Left ventricle myocardium inferior (tissue), 1 donor: ENCODE measurements at places on chromosomes 5 and 9. TPM values are rescaled to one million over a fixed set of nuclear protein-coding genes. Genes with fewer than 3 reads are reported as not detected.

DNA sequence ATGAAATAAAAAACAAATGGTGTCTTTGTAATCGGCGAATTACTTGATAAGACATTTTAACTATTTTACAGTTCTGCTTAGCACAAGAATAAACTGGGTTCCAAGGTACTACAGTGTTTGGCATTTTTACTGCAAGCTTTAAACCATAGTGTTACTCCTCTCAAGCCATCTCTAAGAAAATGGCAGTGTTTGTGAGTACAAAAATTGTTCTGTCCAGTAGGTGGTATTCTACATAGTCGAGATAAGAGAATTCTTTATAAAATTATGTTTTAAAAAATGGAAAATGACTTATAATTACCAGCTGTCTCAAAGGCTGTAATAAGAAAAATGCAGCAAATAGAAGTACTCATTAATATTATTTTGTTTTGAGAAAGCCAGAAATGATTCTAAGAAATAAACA lies 3.2 kb downstream of the SMIM15 start:
- no peak for DNase-seq

GRCh38 chr9:124629600-124629999 lies 122.4 kb upstream of the NR5A1 start:
- DNase-seq: no peak

DNA sequence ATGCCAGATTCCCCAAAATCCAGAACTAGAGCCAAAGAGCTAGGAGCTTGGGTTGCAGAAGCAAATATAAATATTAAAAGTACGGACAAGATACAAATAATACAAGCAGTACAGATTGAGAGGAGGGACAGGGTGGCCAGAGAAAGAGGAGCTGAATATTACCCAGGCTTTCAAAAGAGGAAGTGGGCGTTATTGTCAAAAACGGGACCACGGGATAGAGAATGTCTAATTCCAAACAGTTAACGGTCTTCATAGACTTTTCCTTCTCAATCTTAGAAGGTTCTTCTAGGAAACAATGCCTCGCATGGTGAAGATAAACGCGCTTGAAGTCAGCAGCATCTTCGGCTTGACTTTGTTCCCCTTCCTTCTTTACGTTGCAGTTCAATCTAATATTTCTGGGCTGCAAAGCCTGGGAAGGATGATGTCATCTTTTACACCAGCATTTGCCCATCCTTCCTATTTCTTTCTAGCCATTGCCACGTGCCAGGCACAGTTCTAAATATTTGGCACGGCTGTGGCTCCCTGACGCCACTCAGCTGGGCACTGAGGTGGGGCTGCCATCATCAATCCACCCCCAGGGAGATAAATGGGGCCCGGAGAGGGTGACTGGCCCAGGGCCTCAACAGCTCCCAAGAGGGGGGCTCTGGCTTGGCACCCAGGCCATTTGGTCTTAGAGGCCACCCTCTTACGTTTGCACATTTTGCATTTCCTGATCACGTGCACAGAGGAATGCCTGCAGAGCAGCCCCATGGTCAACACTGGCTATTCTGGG lies 16.3 kb upstream of the OLFM1 start:
- no peak for DNase-seq

Gene MEF2C
- 54.2 TPM for total RNA-seq

DNA sequence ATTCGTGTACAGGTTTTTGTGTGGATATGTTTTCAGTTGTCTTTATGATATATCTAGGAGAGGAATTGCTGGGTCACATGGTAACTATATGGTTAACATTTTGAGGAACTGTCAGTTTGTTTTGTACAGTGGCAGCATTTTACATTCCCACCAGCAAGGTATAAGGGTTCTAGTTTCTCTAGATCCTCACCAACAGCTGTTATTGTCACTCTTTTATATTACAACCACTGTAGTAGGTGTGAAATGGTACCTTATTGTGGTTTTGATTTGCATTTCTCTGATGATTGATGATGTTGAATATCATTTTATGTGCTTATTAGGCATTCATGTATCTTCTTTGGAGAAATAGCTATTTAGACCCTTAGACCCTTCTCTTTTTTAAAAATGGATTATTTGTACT lies 82.9 kb downstream of the CCDC171 start:
- DNase-seq: no peak

- DNase-seq: no peak
Measured at GRCh38 chr5:169050146-169050571, 250.8 kb downstream of the SLIT3 start.

GRCh38 chr5:30112867-30113266 lies 1080.6 kb upstream of the CDH6 start:
- no peak for DNase-seq

Gene SPINK1
- 1.2 TPM for total RNA-seq

GRCh38 chr9:133981958-133982681 lies 10.0 kb downstream of the VAV2 start:
- DNase-seq: peak; percentile 19

Gene PCDHGB1
- 5.7 TPM for total RNA-seq
